CD4-positive, alpha-beta T cell treated with Interferon alpha-2 for 1 hour (primary cell): ENCODE measurements at places on chromosomes 16 and 17.

DNA sequence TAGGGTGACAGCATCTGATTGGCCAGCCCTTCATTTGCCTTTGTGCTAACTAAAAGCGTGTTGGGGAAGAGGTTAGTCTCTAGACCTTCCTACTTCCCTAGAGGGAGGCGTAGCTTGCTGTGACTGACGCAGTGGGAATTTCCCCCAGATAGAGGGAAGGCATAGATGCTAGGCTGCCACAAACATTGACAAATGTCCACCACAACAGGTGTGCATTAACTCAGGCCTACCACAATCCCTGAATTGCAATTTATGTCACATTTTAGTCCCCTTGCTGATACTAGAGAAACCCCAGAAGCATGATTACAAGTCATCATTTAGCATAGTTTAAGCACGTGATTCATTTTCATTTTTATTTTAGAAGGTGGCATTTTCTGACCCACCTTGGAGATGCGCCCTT lies 76.3 kb upstream of the WSB1 start:
- peak; percentile 77 for DNase-seq

DNA sequence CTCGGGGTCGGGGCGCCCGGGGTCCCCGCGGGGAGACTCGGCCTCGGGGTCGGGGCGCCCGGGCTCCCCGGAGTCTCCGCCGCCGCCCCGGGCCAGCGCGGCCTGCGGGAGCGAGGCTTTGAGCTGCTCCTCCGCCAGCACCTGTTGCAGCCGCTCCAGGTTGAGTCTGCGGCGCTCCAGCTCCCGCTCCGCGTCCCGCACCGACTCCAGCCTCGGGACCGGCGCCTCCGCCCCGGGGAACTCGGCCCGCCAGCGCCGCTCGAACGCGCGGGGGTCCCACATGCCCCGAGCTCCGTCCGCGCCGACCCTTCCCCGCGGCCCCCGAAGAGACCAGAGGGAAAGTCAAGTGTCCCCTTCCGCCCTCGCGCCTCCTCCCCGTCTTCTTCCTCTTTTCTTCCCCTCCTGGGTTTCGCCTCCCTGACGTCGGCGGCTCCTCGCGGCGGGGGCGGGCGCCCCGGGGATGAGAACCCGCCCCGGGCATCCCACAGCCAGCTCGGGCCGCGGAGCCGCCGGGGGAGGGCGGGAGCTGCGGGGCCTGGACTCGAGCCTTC lies 40.8 kb upstream of the BHLHA9 start:
- peak; percentile 57 for DNase-seq

GRCh38 chr16:85508993-85509392 lies 104.1 kb upstream of the GSE1 start:
- no peak for DNase-seq

- no peak for DNase-seq
Measured at GRCh38 chr16:12971241-12971640, 69.8 kb downstream of the SHISA9 start.

GRCh38 chr17:30905742-30906100 lies 317 bp downstream of the TEFM start:
- DNase-seq, result peak; percentile 9

GRCh38 chr17:74785096-74785980 lies 9.2 kb upstream of the NAT9 start:
- no peak for DNase-seq

DNA sequence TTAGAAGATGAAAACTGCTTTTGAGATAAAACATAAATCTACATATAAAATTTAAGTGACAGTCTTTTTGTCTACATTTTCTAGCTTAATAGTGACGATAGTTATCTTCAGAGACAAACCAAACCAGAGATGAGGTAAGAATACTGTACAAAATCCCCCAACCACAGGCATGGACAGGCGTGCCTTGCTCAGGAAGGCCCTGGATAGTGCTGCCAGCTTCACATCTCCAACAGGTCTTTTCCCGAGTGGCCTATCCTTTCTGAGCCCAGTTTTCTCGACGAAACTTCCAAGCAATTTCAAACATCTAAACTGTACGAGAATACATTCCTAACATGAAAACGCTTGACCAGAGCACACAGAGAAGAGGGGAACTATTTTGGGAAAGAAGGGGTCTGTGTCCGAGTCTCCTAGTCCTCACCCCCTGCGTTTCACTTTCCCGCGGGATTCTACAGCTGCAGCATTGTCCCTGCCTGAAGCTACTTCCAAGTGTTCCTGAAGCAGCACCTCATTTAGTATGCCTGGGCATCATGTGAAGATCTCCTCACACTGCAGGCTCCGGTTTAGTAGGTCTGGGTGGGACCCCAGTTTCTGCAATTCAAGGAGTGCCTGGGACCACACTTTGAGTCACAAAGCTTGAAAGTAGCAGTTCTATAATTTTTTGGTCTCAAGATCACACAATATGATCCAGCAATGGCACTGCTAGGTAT lies 37.8 kb downstream of the GNA13 start:
- no peak for DNase-seq

- DNase-seq, result no peak
Measured at GRCh38 chr16:66251476-66252160, 114.9 kb upstream of the CDH5 start.

GRCh38 chr17:10135539-10136257 lies 62.7 kb downstream of the GAS7 start:
- peak; percentile 50 for DNase-seq

GRCh38 chr17:36889770-36890349 lies 47.4 kb upstream of the LHX1 start:
- no peak for DNase-seq

DNA sequence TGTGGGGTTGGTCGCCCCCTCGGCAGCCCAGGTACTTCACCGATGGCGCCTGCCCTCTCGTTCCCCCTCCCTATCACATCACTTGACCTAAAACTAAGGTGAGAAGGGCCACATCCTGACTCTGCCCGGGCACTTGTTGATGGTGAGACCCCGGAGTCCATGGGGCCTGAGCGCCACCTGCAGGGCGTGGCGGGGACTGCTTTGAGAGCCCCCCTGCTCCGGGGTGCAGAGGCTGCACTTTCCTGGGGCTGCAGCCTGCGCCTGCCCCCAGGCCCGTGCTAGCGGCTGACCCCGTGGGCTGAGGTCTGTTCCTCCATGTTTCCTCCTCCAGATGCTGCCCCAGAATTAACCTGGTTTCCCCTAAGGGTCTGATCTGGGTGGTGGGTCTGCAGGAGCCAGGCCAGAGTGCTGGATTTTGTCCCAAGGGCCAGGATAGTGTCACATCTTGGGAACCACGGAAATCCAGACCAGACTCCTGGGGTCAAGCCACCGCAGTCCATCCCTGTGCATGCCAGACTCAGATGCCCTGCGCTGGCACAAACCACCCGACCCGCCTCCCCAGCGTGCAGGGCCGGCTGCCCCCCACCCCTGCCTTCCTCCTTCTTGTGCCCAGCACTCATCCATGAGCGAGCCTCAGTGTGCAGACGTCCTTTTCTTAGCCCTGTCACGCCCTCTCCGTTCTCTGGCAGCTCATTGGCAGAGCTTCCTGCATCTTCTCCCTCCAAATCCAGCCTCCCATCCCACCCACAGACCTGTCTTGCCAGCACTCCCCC lies 2.7 kb downstream of the NDUFAF8 start:
- DNase-seq, result peak; percentile 55

DNA sequence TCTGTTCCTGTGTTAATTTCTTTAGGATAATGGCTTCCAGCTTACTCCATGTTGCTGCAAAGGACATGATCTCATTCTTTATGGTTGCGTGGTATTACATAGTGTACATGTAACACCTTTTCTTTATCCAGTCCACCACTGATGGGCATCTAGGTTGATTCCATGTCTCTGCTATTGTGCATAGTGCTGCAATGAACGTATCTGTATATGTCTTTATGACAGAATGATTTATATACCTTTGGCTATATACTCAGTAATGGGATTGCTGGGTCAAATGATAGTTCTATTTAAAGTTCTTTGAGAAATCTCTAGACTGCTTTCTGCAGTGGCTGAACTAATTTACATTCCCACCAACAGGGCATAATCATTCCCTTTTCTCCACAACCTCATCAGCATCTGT lies 39.8 kb downstream of the ABCA10 start:
- no peak for DNase-seq

- DNase-seq, result peak; percentile 51
Measured at GRCh38 chr16:67842509-67843342, 606 bp downstream of the THAP11 start.

- no peak for DNase-seq
Measured at GRCh38 chr17:73062726-73063125, 29.8 kb downstream of the SLC39A11 start.

- DNase-seq, result no peak
Measured at GRCh38 chr17:70375813-70376770, 206.8 kb downstream of the KCNJ2 start.

GRCh38 chr17:38996660-38997337 lies 29.6 kb upstream of the FBXO47 start:
- DNase-seq, result no peak

DNA sequence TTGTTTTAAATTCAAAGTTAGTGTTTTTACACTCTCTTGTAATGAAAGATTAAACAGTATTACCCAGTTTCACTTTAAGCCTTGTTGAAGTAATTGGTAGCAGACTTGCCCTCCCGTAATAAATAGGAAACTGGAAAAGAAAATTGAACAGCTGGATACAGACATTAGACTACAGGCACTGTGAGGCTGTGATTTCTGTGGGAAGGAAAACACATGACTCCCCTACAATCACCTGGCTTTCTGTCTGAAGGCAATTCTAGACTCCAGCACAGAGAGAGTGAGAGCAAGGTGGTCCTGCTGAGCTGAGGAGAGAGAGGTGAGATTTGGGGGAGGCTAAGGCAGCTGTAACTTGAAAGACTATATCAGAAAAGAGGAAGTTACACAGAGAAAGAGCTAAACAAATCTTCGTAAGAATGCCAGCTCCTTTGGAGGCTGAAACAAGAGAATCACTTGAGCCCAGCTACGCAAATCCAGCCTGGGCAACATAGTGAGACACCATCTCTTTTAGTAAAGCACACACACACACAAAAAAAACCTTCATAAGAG lies 57.8 kb upstream of the CDYL2 start:
- DNase-seq, result no peak

GRCh38 chr17:74555427-74555940 lies 9.6 kb upstream of the CD300C start:
- DNase-seq, result no peak

GRCh38 chr17:52388941-52389340 lies 230.4 kb upstream of the CA10 start:
- DNase-seq, result no peak

- no peak for DNase-seq
Measured at GRCh38 chr16:84559311-84559932, 55.0 kb upstream of the MEAK7 start.

- DNase-seq, result no peak
Measured at GRCh38 chr17:46030752-46031151, 31.7 kb downstream of the STH start.

GRCh38 chr16:68188170-68188569 lies 47.8 kb downstream of the ESRP2 start:
- DNase-seq, result no peak

DNA sequence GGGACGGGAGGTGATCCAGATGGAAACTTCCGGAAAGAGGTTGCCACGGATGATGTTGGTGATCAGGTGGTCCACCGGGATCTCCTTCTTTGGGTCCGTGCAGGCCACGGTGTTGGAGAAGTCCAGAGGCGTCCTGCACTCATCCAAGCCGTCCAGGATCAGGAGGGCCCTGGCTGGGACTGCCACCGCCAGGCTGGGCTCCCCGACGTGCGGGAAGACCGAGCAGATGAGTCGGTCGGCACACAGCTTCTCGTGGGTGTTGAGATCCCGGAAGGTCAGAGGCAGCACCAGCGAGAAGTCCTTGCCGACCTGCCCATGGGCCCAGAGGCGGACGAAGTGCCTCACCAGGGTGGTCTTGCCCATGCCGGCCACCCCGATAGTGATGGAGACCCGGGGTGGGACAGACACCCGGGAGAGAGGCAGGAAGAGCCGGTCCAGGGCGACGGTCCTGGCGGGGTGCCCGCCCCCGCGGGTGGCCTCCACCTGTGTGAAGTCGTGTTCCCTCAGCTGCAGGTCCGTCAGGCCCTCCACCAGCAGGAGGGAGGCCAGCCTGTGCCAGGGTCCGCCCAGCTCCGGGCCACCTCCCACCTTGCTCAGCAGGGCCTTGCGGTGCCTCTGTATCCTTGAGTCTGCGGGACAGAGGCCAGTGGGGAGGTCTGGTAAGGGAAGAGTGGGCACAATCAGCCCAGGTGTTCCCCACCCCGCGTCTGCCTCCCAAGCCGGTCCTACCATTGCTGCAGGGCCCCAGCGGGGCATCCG lies 12.9 kb downstream of the NLRC3 start:
- no peak for DNase-seq
